ENCODE measurements at places on chromosomes 3 and 15. TPM values are rescaled to one million over a fixed set of nuclear protein-coding genes. Genes with fewer than 3 reads are reported as not detected.

The CELF6 gene
- 0.22 TPM for total RNA-seq

DNA sequence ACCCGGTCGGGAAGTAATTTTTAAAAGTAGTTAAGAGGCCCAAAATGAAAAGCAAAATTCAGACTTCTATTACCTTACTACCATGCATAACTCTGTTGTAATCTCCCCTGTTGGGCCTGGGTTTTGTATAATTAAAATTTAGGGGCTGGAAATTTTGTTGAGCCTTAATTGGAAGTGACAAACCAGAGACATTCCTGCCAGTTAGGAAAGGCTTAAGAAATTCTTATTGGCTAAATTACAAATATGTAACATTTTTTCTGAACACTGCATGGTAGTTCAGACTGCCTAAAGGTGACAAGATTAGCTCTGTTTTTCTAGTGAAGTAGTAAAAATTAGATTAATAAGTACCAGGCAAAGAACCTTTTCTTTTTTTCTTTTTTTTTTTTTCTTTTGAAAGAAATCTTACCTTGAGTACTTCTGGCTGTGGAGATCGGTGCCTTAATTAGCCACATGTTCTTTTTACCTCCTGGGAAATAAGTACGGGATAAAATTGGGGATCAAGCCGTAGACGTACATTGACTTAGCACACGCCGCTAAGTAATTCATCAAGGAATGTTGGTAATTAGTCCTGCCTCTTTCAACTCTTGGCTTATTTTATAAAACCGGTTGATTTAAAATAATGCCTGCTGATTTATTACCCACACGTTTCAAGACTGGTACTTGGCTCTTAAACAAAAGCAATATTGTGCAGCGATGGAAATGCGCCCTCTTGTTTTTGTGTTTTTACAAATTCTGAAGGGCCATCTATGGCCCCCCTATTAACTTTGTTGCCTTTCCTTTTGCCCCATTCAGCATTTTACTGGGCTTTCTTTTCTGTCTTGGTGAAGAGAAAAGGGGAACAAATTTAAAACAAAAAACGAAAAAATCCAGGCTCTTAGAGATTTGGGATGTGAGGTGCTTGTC, 111.2 kb upstream of the SAMMSON start:
- DNase-seq, result no peak

DNA sequence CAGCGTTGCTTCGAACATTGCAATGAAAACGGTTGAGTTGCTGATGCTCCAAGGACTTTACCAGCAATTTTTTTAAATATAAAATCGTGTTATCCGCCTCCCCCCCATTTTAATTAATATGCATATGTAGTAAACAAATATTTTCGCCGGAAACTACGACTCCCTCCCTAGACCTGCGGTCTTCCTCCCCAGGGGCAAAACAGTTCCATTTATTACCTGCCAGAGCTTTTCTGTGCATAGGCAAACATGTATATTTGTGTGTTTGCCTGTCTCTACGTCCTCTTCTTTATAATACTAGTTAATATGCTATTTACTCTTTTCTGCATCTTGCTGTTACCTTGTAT, 593 bp upstream of the RSL24D1 start:
- DNase-seq, result no peak

DNA sequence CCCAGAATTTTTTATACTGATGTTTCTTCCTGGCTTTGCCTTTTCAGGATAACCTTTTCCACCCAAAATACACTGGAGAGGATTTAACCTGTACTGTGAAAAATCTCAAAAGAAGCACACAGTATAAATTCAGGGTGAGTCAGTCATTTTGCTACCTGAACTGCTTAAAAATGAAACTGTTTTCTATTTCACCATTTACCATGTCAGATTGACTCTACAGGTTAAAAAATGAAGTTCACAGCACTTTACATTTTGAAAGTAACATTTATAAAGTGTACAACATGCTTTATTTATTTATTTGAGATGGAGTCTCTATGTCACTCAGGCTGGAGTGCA, 115.2 kb downstream of the GHSR start:
- DNase-seq, result no peak

GRCh38 chr3:129106866-129107565, 14.6 kb downstream of the RAB43 start:
- DNase-seq, result no peak

- DNase-seq, result no peak
Measured at GRCh38 chr3:189778340-189778950, 147.3 kb downstream of the TP63 start.

GRCh38 chr3:162168715-162169114, 672.1 kb downstream of the OTOL1 start:
- DNase-seq, result no peak

Data from activated naive CD4-positive, alpha-beta T cell treated with anti-CD3 and anti-CD28 coated beads for 36 hours (primary cell).